H54 (cell line): ENCODE measurements at places on chromosomes 2 and 18.

DNA sequence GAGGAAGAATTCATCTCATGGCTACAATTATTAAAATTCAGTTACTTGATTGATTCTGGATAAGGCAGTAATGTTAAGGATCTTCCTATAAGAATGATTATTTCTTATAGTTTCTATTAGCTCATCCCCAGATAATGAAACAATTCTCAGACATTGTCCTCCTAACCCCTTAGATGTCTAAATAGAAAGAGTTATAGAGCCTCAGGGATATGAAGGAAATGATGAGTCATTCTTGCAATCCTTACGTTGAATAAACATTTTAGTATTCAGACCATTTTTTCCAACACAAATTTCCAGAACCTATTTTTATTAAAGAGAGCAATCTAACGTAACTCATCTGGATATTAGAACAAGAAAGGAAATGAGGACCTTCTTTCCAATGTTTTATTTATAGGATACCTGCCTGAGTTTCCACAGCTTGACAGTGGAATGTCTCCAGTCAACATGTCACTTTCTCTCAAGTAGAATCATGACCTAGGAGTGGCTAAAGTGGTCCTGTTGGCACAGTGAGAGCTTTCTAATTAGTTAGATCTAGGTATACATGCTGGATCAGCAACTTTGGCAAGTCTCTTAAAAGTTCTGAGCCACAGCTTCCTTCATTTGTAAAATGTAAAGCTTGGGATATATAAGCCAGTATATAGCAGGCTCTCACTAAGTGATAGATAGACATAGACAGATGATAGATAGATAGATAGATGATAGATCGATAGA is 88.0 kb upstream of the RAB27B start:
- no peak for DNase-seq

- no peak for DNase-seq
These were observed 1.3 kb downstream of the MGAT4A start for GRCh38 chr2:98729652-98730051.

DNA sequence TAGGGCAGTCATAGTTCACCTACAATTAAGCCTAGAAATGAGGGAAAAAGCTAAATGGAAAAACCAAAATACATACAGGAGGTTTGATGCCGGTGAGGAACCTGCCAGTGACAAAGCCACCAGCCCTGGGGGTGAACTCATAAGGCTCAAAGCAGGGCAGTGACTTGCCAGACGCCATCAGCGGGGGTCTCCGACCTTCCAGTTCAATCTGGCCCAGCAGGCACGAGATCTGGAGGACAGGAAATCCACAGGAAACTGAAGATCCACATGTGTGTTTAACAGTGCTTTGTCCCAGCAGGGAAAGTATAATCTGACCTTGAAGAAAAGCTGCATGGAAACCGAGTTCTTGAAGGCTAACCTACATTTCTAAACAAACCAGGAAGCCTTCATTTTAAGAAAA is 60.1 kb downstream of the POLR1A start:
- no peak for DNase-seq

DNA sequence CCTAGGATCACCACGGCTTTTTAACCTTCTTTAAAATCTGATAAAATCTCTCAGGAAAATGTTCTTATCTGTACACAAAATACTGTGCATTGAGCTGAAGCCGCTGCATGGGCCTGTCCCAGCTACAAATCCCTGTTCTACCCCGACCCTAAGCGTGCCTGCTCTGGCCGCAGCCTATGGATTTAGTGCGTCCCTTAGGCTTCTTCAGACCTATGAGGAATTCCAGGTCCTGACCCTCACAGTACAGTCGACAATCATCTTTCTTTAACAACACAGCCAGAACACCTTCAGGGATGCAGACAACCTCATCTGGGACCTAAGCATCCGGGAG is 477 bp upstream of the WDCP start:
- no peak for DNase-seq

DNA sequence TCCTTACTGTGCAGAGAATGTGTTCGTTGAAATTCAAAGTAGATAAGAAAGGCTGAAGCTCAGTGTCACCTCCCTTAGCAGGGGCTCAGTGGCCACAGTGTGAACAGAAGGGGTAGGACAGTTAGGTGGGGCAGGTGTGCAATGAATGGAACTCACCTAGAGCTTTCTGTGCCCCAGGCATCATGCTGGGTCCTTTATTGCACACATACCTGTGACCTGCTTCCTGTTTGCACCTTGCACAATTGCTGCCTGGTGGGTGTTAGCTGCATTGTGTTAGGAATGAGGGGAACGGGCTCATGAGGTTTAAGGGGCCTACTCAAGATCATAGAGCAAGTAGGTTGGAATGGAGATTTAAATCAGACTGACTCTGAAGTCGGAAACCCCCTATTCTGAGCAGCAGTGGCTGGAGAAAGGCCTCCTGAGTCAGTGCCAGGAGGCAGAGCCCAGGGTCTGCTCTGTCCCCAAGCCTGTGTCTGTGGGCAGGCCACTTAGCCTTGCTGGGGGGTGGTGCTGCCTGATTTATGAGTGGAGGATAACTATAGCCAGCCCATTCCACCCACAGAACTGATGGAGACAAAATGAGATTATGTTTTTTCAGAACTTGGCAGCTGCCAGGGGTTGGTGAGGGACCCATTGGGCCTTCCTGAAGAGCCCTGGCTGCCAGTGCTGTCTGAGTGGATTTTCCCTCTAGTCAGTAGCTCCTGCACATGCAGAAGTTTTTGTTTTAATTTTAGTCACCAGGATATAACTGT is 76.2 kb downstream of the NPAS2 start:
- DNase-seq: no peak

DNA sequence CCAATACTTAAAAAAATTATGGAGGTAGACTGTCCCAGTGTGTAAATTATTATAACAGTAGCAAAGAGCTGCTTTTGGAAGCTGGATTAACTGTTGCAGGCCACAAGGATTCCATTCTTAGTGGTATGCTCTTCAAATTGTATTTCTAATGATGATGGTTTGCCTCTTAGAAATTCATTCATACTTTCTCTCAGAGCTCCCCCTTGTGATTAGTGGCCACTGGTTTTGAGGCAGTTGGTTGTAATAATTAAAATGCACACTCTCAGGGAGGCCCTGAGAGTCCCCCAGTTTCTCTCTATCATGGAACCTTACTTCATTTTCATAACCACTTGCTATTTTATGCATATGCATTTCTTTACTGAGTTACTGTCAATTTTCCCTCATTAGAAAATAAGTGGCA is 122.5 kb downstream of the PLA2R1 start:
- no peak for DNase-seq

GRCh38 chr2:118693287-118693822 is 154.1 kb downstream of the EN1 start:
- no peak for DNase-seq

- peak; percentile 40 for DNase-seq
These were observed 118.9 kb downstream of the PXDN start for GRCh38 chr2:1625281-1626001.

GRCh38 chr18:62399781-62400308 is 74.7 kb downstream of the TNFRSF11A start:
- peak; percentile 40 for DNase-seq

- no peak for DNase-seq
These were observed 3.0 kb downstream of the ASPRV1 start for GRCh38 chr2:69958480-69958879.

- no peak for DNase-seq
These were observed 36.4 kb downstream of the CACNB4 start for GRCh38 chr2:152062125-152063091.

GRCh38 chr2:1898461-1899395 is 154.4 kb upstream of the PXDN start:
- no peak for DNase-seq

DNA sequence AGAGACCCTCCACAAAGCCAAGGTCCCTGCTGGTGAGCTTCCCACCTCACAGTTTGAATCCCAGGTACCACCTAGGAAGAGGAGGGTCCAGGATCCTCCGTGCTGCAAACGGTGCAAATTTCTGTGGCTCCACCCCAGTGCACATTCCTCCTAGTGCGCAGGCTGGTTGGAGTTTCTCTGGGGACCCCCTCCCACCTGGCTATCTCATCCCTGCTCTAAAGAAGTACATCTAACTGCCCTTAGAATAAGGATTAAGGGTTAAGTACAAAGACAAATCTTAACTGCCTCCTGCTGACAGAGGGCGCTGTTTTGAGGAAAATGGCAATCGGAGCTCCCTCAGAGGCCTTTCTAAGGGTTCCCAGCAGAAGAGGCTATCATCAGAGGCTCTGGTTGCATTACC is 109.6 kb upstream of the FSIP2 start:
- no peak for DNase-seq

DNA sequence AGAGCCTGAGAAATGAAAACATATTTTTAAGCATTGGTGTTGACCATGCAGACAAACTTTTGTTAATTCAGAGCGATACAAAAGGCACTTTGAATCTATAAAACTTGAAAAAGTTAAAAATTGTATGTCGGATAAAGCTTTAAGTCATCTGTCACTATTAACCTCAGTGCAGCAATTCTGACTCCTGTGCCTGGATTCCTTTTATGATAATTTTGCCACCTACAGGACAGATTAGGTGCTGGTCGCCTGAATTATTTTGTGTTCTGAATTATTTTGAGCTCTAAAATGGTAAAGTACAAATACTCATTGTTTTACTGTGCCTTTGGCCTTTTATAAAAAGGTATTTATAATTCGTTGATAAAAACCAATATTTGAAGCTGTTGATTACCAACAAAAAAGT is 19.4 kb upstream of the RNF138 start:
- no peak for DNase-seq

DNA sequence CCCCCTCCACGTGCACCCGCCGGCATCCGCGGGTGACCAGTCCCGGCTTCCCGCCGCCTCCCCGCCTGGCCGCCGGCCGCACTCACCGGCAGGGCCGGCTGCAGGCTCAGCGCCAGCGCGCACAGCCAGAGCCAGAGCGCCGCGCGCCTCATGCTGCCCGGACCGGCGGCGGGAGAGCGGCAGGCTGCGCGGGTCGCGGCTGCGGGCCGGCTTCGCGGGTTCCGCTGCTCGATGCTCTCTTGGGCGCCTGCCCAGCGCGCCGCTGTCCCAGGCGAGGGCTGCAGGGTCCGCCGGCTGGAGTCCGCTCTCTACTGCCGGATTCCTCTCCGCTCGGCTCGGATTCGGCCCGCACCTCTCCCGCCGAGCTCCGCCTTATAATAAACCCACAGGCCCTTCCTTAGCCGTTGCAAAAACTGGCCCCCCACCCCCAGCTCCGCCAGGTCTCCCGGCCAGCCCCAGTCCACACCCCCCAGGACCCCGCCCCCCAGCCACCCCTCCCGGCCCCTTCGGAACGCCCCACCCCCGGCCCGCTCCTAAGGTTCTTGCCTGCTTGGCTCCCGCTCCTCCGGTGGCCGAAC is at the start of gene SDC1:
TSS of gene SDC1 (minus strand) at position 415 of the 578 bp plus-strand sequence. CDS start at position 152, 263 bp downstream.
- DNase-seq: peak; percentile 89

DNA sequence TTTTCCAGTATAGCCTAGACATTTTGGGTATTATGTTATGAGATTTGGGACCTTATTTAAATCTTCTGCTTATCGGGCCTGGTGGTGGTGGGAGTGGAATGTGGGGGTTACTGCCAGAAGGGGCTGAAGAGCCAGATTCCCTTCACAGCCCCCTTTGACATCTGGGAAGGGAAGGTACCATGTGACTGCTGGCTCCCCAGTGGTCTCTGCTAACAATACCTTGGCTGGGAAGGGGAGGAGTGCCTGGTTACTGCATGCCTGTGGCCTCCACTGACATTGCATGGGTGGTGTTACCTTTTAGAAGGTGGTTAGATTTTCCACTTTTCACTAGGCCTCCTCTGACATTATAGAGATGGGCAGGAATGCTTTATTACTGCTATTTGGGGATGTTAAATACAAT is 8.0 kb downstream of the ATP9B start:
- DNase-seq: no peak

DNA sequence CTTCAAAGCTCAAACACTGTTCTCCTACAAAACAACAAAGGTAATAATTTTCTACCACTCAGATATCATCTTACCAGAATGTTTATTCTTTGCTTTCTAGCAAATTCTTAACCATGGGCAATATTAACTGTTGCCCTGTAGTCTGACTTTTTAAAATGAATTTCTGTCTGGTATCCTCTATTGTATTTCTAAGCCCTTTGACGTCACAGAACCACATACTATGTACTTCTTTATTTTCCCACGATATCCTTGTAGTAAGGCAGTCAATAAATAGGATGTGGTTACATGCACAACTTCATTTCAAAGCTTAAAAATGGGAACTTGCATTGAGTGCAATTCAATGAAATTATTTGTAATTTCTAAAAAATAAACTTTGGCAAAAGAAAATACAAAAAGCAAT is 58.7 kb downstream of the THADA start:
- no peak for DNase-seq
